ENCODE measurements at places on chromosomes 11 and 22.

- DNase-seq = no peak
These were observed 19.1 kb downstream of the PIK3C2A start for GRCh38 chr11:17188675-17189074.

GRCh38 chr11:58179648-58180047 is 9.2 kb upstream of the OR9Q2 start:
- no peak for DNase-seq

GRCh38 chr22:19696504-19697276 is 17.6 kb upstream of the SEPTIN5 start:
- no peak for DNase-seq

- DNase-seq = no peak
These were observed 30.6 kb upstream of the KRTAP5-7 start for GRCh38 chr11:71496421-71496820.

- DNase-seq = no peak
These were observed 27.7 kb downstream of the EMID1 start for GRCh38 chr22:29233277-29233877.

DNA sequence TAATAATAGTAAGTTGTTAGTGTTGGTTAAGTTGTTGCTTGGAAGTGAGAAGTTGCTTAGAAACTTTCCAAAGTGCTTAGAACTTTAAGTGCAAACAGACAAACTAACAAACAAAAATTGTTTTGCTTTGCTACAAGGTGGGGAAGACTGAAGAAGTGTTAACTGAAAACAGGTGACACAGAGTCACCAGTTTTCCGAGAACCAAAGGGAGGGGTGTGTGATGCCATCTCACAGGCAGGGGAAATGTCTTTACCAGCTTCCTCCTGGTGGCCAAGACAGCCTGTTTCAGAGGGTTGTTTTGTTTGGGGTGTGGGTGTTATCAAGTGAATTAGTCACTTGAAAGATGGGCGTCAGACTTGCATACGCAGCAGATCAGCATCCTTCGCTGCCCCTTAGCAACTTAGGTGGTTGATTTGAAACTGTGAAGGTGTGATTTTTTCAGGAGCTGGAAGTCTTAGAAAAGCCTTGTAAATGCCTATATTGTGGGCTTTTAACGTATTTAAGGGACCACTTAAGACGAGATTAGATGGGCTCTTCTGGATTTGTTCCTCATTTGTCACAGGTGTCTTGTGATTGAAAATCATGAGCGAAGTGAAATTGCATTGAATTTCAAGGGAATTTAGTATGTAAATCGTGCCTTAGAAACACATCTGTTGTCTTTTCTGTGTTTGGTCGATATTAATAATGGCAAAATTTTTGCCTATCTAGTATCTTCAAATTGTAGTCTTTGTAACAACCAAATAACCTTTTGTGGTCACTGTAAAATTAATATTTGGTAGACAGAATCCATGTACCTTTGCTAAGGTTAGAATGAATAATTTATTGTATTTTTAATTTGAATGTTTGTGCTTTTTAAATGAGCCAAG is 2.7 kb downstream of the NEAT1 start:
- peak; percentile 74 for DNase-seq

DNA sequence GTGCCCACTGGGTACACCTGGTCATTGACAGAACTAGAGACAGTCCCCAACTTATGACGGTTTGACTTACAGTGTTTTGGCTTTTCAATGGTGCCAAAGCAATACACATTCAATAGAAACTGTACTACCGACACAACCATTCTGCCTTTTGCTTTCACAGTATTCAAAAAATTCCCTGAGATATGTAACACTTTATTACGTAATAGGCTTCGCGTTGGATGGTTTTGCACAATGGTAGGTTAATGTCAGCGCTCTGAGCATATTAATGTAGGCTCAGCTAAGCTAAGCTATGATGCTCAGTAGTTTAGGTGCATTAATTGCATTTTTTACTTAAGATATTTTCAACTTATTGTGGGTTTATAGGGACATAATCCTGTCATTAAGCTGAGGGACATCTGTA is 105.1 kb upstream of the B3GAT1 start:
- no peak for DNase-seq

DNA sequence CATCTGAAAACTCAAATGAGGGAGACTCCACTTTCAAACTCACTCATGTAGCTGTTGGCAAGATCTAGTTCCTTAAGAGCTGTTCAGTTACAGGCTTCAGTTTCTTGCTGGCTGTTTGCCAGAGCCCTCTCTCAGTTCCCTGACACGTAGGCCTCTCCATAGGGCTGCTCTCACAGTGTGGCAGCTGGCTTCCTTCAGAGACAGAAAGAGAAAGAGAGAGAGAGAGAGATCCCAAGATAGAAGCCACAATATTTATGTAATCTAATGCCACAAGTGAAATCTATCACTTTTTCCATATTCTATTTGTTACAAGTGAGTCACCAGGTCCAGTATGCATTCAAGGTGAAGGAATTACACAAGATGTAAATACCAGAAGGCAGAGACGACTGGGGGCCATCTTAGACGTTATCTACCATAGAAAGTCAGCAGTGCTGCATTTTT is 168.8 kb downstream of the RCN1 start:
- no peak for DNase-seq

GRCh38 chr22:27719535-27720227 is 81.9 kb downstream of the MN1 start:
- no peak for DNase-seq

DNA sequence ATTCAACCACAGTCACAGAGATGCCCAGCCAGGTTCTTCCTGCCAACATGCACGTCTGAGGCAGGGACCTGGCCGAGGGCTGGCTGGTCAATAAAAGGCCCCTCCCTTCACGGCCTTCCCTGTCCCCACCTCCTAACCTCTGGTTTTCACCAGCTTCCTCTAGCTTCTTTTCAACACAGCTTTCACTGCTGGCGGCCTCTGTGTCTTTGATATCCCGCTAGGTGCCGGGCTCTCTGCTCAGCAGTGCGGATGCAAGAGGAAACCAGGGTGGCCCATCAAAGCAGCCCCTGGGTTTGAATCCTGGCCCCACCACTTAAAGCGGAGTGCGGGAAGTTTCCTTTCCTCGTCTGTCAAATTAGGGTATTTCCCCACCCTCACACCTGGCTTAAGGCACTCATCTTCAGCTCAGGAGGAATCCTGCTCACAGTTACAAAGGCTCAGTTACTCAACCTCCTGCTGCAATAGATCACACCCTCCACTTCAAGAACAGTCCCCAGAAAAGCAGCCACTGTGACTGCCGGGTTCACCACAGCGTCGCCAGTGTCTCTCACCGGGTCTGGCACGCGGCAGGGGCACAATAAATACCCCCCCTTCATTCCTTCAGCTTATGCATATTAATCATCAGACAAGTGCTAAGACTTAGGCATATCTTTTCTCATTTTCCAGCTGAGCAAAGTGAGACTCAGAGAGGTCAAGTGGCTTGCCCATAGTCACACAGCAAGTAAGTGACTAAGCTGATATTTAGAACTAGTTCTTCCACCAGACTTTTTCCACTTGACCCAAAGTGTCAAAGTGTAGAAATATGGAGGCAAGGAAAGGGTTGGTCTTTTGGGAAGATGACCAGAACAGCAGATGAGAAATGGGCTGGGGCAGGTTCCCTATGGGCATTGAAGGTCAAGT is 45.7 kb downstream of the TXN2 start:
- peak; percentile 66 for DNase-seq

DNA sequence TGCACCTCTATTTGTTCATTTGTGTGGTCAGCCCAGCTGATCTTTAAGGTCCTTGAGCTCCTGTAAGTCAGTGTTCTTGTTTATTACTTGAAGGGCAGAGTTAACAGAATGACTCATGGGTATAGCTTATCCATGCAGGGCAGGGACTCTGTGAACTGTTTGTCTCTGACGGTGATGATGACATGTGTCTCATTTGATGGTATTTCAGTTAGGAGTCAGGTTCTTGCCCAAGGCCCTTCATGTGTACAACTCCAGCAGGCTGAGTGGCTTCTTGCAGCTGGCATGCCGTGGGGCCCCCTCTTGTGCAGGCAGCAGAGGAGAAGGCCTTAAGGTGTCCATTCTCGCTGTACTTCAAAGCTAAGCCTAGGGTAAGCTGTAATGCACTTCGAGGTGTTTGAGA is 165.1 kb downstream of the DBX1 start:
- DNase-seq = no peak

DNA sequence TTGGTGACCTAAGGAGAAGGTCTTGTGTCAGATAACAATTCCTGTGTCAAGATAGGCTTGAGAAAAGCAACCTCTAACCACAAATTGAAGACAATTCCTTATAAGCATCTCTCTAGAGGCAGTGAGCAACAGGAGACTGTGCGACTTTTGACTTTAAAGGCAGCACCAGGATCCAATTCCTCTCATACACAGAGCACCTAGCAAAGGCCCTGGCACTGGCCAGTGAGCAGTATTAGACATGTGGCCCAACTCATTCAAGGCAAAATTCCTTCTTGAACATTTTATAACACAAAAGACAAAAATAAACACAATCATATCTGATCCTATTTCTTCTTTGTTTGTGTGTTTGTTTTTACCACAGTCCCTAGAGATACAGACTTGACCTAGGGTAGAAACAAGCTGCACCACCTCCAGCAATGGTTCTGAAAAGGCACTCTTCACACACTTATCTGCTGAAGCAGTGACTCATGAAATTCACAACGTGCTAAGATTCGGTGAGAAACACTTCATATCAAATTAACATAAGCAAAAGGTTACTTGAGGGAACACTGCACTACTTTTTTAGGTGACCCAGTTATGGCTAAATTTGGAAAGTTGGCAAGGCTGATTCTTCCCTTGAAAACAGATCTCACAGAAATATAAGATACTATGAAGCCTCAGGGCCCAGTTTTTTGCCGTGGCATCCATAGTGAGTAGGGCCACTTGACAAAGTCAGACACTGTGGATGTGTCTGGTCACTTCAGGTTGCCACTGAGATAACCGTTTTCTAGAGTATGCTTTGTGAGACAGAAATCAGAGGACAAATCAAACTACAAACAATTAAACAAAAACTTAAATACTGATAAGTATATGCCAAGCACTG is 1018.9 kb downstream of the DLG2 start:
- no peak for DNase-seq

DNA sequence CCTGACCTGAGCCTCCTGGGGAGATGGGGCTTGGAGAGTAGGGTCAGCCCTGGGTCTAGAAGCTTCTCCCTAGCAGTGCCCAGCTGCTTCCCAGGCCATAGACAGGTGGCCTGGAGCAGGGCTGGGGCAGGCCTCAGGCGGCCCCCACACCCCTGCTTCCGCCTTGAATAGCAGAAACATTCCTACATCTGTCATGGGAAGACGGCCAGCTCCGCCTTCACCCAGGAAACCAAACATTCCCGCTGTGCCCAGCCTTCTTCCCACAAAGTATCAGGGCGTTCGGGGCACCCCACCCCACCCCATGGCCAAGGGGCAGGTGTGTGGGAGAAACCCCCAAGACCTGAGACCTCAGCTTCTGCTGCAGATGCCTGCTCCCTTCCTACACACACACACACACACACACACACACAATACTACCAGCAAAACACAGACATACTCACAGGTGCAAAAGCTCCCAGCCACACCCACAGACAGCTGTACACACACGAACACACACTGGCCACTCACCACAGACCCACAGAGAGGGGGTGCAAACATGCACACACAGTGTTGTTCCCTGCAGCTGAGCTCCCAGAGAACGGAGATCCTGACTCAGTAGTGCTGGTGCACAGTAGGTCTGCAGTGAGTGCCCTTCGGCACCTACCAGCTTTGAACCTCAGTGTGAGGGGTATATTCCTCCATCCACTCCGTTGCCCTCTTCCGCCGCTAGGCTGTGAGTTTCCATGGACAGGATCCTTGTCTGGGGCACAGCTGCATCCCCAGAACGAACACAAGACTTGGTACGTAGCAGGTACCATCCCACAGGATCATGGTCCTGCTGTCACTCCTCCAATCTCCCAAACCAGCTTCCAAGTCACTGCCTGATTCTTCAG is 37.4 kb downstream of the PDGFB start:
- DNase-seq = no peak

- DNase-seq = no peak
These were observed 279.4 kb downstream of the NTM start for GRCh38 chr11:131649856-131650255.

- DNase-seq = peak; percentile 90
These were observed at the start of gene RAD9A for GRCh38 chr11:67391304-67392182. Gene RAD9A, plus strand, starts transcription at chr11:67391986. Its CDS starts 59 bp downstream, at chr11:67392045.

DNA sequence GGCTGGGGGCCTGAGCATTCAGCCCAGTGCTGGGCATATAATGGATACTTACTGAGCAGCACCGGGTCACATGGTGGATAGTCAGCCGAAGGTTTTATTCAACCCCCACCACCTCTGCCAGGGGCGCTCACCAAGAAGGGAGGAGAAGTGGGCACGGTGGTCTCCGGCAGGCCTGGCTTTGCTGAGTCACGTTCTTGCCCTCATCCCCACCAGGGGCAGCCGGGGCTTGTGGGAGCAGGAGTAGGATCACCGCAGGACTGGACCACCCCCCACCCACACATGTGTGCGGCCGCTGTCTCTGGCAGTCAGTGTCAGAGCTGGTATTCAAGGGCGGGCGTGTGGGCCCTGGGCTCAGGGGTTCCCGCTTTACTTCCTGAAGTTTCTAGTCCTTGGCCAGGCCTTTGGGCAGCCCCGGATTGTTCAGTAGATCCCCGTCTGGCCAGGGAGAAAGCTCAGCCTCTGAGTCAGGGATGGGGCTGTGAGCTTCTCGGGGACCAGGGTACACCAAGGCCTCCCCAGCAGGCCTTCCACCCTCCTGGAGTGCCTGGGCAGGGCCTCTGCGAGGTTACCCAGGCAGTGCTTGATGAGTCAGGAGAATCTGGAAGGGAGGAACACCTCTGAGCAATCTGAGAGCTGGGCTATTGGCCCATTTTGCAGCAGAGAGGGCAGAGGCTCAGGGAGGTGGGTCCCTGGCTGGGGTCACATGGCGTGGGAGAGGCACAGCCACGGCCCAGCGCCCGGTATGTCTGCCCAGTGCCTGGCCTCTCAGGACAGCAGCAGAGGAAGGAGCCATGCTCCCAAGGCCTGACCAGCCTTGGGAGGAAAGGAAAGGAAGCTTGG is 60.6 kb downstream of the RTL6 start:
- no peak for DNase-seq

- no peak for DNase-seq
These were observed 22.7 kb upstream of the IL17REL start for GRCh38 chr22:50035131-50035881.

GRCh38 chr22:48883211-48883960 is 944.3 kb downstream of the BRD1 start:
- no peak for DNase-seq

- DNase-seq = no peak
These were observed 12.4 kb downstream of the BIRC2 start for GRCh38 chr11:102359372-102359771.

DNA sequence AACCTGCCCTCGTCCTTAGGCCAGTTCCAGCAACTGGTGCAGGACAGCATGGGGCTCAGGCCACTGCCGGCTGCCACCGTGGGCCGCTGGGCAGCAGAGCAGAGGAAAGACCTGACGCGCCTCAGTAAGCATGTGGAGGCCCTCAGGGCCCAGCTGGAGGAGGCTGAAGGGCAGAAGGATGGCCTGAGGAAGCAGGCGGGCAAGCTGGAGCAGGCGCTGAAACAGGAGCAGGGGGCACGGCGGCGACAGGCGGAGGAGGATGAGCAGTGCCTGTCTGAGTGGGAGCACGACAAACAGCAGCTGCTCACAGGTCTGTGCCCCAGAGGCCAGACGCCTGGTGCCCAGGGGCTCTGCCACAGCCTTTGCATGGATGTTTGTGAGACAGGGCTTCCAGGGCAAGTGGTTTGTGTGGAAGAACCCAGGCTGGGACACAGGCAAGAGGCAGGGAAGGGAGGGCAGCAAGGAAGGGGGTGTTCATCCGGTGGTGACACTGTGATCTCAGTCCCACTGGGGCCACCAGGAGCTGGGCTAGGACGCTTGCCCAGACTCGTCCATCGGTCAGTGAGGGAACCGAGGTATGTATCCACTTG is 13.9 kb downstream of the CCDC157 start:
- no peak for DNase-seq

- no peak for DNase-seq
These were observed 18.0 kb upstream of the JHY start for GRCh38 chr11:122864386-122865115.
